ENCODE measurements at places on chromosomes 1 and 21.

GRCh38 chr1:112312315-112312714, 83.7 kb upstream of the CTTNBP2NL start:
- DNase-seq, result no peak

- DNase-seq, result no peak
Measured at GRCh38 chr21:32044205-32045180, 171.7 kb downstream of the HUNK start.

GRCh38 chr1:107243461-107243860, 102.6 kb downstream of the NTNG1 start:
- no peak for DNase-seq

DNA sequence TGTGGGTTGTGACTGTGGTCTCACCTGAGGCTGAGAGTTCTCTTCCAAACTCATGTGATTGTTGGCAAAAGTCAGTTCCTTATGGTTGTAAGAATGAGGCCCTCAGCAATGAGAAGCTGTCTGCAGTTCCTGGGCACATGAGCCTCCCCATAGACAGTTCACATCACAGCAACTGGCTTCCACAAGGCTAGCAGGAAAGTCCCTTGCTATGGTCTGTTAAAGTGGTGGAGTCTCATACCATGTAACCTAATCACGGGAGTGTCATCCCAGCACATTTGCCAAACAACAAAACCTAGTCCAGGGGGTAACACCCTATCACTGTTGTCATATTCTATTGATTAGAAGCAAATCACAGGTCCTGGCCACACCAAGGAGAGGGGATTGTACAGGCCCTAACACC, 163.8 kb downstream of the BACH1 start:
- DNase-seq, result no peak

- DNase-seq, result no peak
Measured at GRCh38 chr1:183039985-183040447, 16.8 kb downstream of the LAMC1 start.

GRCh38 chr1:50091068-50091467, 17.7 kb upstream of the ELAVL4 start:
- DNase-seq, result no peak

DNA sequence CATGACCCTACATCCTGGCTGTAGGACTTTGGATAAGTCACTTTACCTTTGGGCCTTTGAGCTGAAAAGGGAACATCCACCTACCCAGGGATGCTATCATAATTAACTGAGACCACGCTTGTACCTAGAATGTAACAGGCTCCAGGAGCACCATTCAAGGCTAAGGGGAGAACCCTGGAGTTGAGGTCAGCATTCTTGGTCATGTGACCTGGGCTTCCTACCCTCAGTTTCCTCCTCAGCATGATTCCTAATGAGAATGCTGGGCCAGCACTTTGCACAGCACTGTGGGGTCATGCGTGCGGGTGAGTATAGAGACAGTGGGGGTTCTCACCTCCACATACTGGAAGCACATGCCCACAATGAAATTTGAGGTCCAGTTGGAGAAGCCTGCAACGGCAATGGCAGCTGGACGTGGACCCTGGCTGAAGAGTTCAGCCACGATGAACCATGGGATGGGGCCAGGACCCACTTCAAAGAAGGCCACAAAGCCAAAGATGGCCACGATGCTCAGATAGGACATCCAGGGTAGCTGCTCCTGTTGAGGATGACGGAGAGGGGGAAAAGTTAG, 31.3 kb downstream of the SLC2A1 start:
- DNase-seq, result no peak

DNA sequence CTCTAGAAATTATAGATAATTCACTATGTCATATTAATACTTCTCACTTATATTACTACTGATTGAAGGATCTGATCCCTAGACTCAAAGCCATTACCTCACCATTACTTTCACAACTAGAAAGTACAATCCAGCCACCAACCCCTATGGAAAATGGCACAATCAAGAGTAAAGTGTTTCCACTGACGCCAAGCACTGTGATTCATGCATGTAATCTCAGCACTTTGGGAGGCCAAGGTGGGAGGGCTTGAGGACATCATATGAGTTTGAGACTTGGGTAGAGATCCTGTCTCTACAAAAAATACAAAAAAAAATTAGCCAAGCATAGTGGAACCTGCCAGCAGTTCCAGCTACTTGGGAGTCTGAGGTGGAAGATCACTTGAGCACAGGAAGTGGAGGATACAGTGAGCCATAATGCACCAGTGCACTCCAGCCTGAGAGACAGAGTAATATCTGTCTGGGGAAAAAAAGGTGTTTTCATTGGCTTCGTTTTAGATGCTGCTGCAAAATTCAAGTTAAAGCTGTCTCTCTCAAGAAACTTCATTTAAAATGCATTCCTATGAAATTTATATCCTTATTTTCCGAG, 126.5 kb downstream of the AKT3 start:
- no peak for DNase-seq

- DNase-seq, result no peak
Measured at GRCh38 chr1:111956155-111956771, 33.2 kb downstream of the KCND3 start.

- DNase-seq, result peak; percentile 40
Measured at GRCh38 chr1:178324003-178324402, 172.8 kb downstream of the CLEC20A start.

GRCh38 chr1:245583081-245583480, 428.3 kb downstream of the KIF26B start:
- no peak for DNase-seq

GRCh38 chr1:6911974-6912373, 126.7 kb downstream of the CAMTA1 start:
- DNase-seq, result no peak

Measured in RWPE1 (cell line).